ENCODE measurements at places on chromosomes 7 and 10. TPM values are rescaled to one million over a fixed set of nuclear protein-coding genes. Genes with fewer than 3 reads are reported as not detected.

Gene MMD2
- total RNA-seq, result not detected

Gene ENKUR
- 0.85 TPM for total RNA-seq

Gene CYP26C1
- total RNA-seq, result 0.23 TPM

Gene GJD4
- total RNA-seq, result not detected

Gene GPR158
- 0.07 TPM for total RNA-seq

Gene LIPM
- total RNA-seq, result not detected

- DNase-seq, result no peak
- H3K27me3 ChIP-seq, result peaks cover 18% of the 10 kb centered on the region
- no peaks in the 10 kb centered on the region for H3K36me3 ChIP-seq
- peak within 1 kb of the TSS; percentile 92 for H3K4me3 ChIP-seq
- H3K4me1 ChIP-seq, result peaks cover 55% of the 10 kb centered on the region
Observed at GRCh38 chr10:97498841-97499560, at the start of gene UBTD1. Gene UBTD1, plus strand, starts transcription at chr10:97498924. Its CDS starts 280 bp downstream, at chr10:97499204.

GRCh38 chr10:132904181-132904813 lies 38.1 kb downstream of the CFAP46 start:
- H3K36me3 ChIP-seq, result no peaks in the 10 kb centered on the region
- H3K27me3 ChIP-seq, result peaks cover 8% of the 10 kb centered on the region
- no peak overlapping the region for H3K4me3 ChIP-seq

DNA sequence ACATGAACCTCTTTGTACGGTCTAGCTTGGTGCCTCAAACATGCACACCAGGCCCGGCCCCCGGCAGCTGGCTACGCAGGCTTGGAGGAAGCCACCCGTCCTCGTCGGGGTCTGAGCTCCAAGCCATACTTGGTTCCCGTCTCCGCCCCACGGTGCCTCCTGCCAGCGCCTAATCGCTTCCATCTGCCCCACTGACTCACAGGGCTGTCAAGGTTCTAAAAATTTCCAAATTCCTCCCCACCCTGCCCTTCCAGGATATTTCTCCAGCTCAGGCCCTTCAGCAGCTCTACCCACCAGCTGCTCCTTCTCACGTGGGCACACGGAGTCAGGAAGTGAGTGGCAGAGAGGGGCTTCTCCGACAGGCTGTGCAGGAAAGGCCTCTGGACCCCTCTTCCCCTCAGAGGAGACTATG lies 38.8 kb downstream of the TMEM270 start:
- peaks cover 3% of the 10 kb centered on the region for H3K4me1 ChIP-seq
- peak overlapping the region; percentile 11 for H3K27ac ChIP-seq
- no peaks in the 10 kb centered on the region for H3K36me3 ChIP-seq
- H3K4me3 ChIP-seq, result no peak overlapping the region
- H3K27me3 ChIP-seq, result no peaks in the 10 kb centered on the region
- DNase-seq, result no peak

GRCh38 chr7:99767662-99768061 lies 16.3 kb downstream of the CYP3A4 start:
- H3K27me3 ChIP-seq, result peaks cover 50% of the 10 kb centered on the region
- no peak overlapping the region for H3K27ac ChIP-seq
- no peak for DNase-seq
- no peak overlapping the region for H3K4me3 ChIP-seq
- H3K36me3 ChIP-seq, result no peaks in the 10 kb centered on the region
- no peaks in the 10 kb centered on the region for H3K4me1 ChIP-seq

- no peak for DNase-seq
- H3K4me1 ChIP-seq, result peaks cover 15% of the 10 kb centered on the region
- peaks cover 68% of the 10 kb centered on the region for H3K36me3 ChIP-seq
- H3K4me3 ChIP-seq, result no peak overlapping the region
Observed at GRCh38 chr10:109880886-109881768, 42.2 kb downstream of the XPNPEP1 start.

DNA sequence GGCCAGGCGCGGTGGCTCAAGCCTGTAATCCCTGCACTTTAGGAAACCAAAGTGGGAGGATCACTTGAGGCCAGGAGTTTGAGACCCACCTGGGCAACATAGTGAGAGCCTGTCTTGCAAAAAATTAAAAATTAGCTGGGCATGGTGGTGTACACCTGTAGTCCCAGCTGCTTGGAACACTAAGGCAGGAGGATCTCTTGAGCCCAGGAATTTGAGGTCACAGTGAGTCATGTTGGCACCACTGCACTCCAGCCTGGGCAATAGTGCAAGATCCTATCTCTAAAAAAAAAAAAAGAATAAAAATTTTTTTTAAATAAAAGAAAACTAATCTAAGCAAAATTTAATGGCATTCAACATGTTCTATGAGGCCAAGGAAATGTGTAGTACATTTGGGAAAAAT lies 44.9 kb upstream of the UBN2 start:
- H3K4me3 ChIP-seq, result no peak overlapping the region
- no peaks in the 10 kb centered on the region for H3K4me1 ChIP-seq
- no peak overlapping the region for H3K27ac ChIP-seq
- no peaks in the 10 kb centered on the region for H3K27me3 ChIP-seq
- DNase-seq, result no peak

- peaks cover 17% of the 10 kb centered on the region for H3K4me1 ChIP-seq
- H3K27me3 ChIP-seq, result no peaks in the 10 kb centered on the region
- DNase-seq, result no peak
- no peak overlapping the region for H3K4me3 ChIP-seq
- no peak overlapping the region for H3K27ac ChIP-seq
Observed at GRCh38 chr7:7745966-7746365, 27.6 kb upstream of the RPA3 start.

- H3K4me1 ChIP-seq, result peaks cover 27% of the 10 kb centered on the region
- DNase-seq, result no peak
- no peak overlapping the region for H3K4me3 ChIP-seq
Observed at GRCh38 chr10:70190581-70190980, 20.3 kb upstream of the SAR1A start.

GRCh38 chr7:115962340-115962739 lies 68.2 kb downstream of the TFEC start:
- no peaks in the 10 kb centered on the region for H3K4me1 ChIP-seq
- no peak overlapping the region for H3K4me3 ChIP-seq
- DNase-seq, result no peak
- no peaks in the 10 kb centered on the region for H3K36me3 ChIP-seq
- H3K27me3 ChIP-seq, result no peaks in the 10 kb centered on the region
- no peak overlapping the region for H3K27ac ChIP-seq

- H3K36me3 ChIP-seq, result no peaks in the 10 kb centered on the region
- no peaks in the 10 kb centered on the region for H3K27me3 ChIP-seq
- H3K4me3 ChIP-seq, result no peak overlapping the region
Observed at GRCh38 chr10:34392641-34393170, 422.4 kb downstream of the PARD3 start.

DNA sequence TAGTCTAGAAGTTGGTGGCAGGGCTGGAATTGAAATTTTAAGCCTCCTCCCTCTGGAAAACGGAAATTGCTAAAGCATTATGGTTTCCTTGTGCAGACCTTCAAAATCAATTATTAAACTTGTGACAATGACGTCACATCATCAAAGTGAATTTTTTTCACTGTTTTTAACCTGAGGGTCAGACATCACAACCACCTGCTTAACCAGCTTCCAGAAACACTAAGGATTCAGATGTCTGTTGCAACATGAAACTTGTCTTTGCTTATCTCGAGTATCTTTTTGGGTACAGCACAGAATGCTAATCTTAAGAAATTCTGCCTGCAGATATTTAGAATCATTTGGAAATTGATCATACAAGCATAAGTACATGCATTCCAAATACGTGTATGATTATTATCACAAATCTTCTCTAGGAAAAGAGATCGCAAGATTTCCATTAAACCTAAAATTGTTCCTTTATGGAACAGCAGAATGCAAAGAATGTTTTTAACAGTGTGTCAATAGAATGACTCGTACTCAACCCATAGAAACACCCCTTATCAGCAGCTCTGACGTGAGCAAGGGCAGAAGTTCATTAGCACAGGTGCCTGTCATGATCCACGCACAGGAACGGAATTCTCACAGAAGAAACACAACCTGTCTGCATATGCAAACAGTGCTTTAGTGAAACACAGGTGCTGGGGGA lies 4.1 kb upstream of the GTPBP4 start:
- H3K4me3 ChIP-seq, result no peak overlapping the region
- no peak for DNase-seq
- H3K36me3 ChIP-seq, result no peaks in the 10 kb centered on the region
- H3K4me1 ChIP-seq, result peaks cover 16% of the 10 kb centered on the region

DNA sequence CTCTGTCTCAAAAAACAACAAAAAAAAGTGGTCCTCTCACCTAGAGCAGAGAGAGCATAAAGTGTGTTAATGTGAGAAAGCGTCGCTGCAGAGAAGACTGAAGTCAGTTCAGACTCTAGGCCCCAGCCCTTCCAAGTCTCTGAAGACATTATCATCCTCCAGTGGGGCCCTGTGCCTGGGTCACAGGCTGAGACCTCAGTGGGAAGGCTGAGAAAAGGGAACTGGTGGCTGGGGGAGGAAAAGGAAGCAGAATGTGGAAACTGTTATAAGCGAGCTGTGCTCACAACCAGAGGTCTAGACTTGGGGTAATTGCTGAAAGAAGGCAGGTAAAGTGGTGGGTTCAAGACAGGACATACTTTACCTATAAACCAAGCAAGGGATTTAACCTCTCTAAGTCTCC lies 4.9 kb upstream of the RRP12 start:
- DNase-seq, result peak; percentile 84
- H3K27me3 ChIP-seq, result no peaks in the 10 kb centered on the region
- H3K4me1 ChIP-seq, result peaks cover 47% of the 10 kb centered on the region
- peak overlapping the region; percentile 91 for H3K27ac ChIP-seq
- H3K36me3 ChIP-seq, result no peaks in the 10 kb centered on the region

GRCh38 chr7:33832271-33832721 lies 73.0 kb upstream of the BMPER start:
- H3K27ac ChIP-seq, result no peak overlapping the region
- H3K4me3 ChIP-seq, result no peak overlapping the region
- H3K27me3 ChIP-seq, result no peaks in the 10 kb centered on the region
- no peak for DNase-seq

- H3K4me1 ChIP-seq, result no peaks in the 10 kb centered on the region
- H3K4me3 ChIP-seq, result no peak overlapping the region
- H3K27me3 ChIP-seq, result no peaks in the 10 kb centered on the region
- DNase-seq, result no peak
- H3K36me3 ChIP-seq, result no peaks in the 10 kb centered on the region
- H3K27ac ChIP-seq, result no peak overlapping the region
Observed at GRCh38 chr7:92968502-92968901, 132.1 kb upstream of the CDK6 start.

GRCh38 chr7:108805808-108806397 lies 236.2 kb downstream of the DNAJB9 start:
- H3K4me1 ChIP-seq, result no peaks in the 10 kb centered on the region
- no peaks in the 10 kb centered on the region for H3K27me3 ChIP-seq

DNA sequence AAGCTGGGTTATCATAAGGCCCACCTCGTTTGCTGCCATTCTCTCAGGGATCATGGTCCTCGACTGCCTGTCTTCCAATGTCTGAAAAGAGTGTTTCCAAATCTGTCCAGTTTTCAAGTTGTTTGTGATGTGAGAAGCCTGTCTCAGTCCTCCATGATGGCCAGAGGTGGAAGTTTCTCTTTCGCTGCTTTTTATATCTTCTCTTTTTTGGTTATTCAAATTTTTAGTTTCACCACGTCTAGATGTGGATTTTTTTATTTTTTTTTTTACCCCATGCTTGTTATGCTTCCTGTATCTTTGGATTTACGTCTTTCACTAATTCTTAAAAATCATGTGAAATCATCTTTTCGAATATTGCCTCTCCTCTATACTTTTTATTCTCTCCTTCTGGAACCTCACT lies 6.1 kb upstream of the RBM33 start:
- H3K27me3 ChIP-seq, result no peaks in the 10 kb centered on the region
- no peak overlapping the region for H3K27ac ChIP-seq
- peaks cover 6% of the 10 kb centered on the region for H3K4me1 ChIP-seq
- H3K4me3 ChIP-seq, result no peak overlapping the region
- DNase-seq, result no peak

- H3K36me3 ChIP-seq, result no peaks in the 10 kb centered on the region
- DNase-seq, result peak; percentile 69
- H3K27me3 ChIP-seq, result no peaks in the 10 kb centered on the region
- no peak overlapping the region for H3K27ac ChIP-seq
Observed at GRCh38 chr10:11869743-11870460, 46.7 kb downstream of the PROSER2 start.

DNA sequence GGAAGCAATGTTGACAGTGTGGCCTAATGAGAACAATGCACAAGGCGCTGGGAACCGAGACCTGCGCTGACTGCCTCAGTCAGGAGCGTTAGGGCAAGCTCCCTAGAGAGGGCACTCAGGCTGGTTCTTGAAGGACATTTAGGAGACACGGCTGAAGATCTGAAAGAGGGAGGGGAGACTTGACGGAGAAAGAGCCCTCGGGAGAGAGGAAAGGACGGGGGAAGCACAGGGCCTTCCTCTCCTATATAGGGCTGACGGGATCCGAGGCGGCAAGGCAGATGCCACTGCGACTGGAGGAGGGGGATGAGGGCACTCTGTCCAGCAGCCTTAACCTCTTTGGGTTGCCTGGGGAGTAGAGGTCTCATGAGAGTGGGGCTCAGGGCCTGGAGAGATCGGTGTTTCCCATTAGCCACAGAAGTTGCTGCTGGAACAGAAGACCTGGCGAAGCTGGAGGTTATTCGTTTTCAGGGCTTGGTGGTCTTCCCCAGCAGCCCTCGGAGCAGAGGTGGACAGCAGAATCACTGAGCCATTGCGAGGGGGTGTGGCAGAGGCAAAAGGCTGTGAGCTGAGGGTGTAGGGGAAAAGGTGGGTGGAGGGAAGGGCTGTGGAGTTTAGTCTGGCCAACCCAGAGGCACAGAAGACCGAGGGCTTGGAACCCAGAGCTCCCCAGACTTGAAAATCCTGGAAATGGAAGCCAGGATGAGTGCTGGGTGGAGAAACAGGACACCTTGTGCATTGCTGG lies 36.0 kb downstream of the CLEC2L start:
- no peak overlapping the region for H3K27ac ChIP-seq
- H3K27me3 ChIP-seq, result no peaks in the 10 kb centered on the region
- H3K4me3 ChIP-seq, result no peak overlapping the region

GRCh38 chr7:81791568-81792518 lies 22.0 kb upstream of the HGF start:
- H3K36me3 ChIP-seq, result no peaks in the 10 kb centered on the region

GRCh38 chr7:114649689-114650088 lies 235.1 kb downstream of the FOXP2 start:
- DNase-seq, result no peak
- H3K4me1 ChIP-seq, result no peaks in the 10 kb centered on the region
- H3K27me3 ChIP-seq, result no peaks in the 10 kb centered on the region
- H3K36me3 ChIP-seq, result no peaks in the 10 kb centered on the region

DNA sequence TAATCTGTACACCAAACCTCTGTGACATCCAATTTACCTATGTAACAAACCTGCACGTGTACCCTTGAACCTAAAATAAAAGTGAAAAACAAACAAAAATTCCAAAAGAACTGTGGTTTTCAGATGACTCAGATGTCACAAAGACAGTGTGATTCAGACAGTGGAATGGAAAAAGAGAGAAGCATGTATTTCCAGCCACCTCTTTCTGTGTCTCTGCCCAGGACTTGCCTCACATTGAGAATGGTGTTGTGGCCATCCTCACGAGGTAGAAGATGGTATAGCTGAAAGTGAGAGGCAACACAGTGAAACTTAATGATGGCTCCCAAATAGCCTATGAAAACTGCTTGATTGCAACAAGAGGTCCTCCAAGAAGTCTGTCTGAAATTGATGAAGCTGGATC lies 78.0 kb downstream of the ARL5B start:
- no peaks in the 10 kb centered on the region for H3K27me3 ChIP-seq
- no peaks in the 10 kb centered on the region for H3K36me3 ChIP-seq
- H3K27ac ChIP-seq, result no peak overlapping the region
- H3K4me1 ChIP-seq, result no peaks in the 10 kb centered on the region
- no peak for DNase-seq
- no peak overlapping the region for H3K4me3 ChIP-seq

All from spleen (tissue), 13 donors.